ENCODE measurements at places on chromosomes 7 and 10.

GRCh38 chr7:28793381-28794085 lies 164.6 kb downstream of the TRIL start:
- no peak for DNase-seq

DNA sequence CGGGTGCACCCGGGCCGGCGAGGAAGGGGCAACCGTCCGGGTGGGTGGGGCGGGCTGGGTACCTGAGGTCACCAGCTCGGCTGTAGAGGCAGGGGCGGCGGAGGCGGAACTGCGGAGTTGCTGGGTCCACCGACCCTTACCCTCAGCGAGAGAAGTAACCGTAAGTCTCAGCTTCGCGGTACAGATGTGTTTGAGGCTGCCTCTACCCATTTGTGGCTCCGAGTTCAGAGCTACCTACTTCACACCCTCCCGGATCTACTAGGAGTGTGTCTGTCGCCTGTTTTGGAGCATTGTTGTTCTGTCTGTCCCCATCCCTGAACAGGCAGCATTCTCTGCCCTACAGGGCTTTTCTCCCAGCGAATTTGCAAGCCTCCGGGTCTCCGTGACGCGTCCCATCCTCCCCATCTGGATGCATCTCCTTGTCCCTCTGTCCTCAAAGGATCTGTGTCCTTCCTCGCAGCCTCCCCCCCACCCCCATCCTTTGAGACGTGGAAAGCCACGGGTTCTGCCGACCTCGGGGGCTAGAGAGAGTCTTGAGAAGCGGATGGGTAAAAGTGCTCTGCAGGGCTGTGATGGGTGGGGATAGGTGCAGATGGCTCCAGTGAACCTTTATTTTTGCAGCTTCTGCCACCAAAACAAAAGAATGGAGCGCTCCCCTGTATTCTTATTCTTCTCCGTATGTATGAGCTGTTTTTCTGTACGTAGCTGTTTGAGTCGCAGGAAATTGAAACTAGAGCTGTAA lies 757 bp downstream of the ANKIB1 start:
- no peak for DNase-seq

DNA sequence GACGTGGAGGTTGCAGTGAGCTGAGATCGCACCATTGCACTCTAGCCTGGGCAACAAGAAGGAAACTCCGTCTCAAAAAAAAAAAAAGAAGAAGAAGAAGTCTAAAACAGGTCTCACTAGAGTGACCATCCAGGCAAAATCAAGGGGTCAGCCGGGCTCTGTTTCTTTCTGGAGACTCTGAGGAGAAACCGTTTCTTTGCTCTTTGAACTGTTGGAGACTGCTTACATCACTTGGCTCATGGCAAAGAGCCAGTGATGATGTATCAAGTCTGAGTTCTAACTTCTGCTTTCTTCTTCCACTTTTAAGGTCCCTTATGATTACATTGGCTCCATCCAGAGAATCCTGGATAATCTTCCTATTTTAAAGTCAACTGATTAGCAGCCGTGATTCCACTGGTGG lies 306.8 kb downstream of the WDR11 start:
- no peak for DNase-seq

GRCh38 chr10:76086170-76086760 lies 654.8 kb downstream of the LRMDA start:
- no peak for DNase-seq

- DNase-seq: no peak
These were observed 24.4 kb downstream of the IPMK start for GRCh38 chr10:58243269-58243668.

DNA sequence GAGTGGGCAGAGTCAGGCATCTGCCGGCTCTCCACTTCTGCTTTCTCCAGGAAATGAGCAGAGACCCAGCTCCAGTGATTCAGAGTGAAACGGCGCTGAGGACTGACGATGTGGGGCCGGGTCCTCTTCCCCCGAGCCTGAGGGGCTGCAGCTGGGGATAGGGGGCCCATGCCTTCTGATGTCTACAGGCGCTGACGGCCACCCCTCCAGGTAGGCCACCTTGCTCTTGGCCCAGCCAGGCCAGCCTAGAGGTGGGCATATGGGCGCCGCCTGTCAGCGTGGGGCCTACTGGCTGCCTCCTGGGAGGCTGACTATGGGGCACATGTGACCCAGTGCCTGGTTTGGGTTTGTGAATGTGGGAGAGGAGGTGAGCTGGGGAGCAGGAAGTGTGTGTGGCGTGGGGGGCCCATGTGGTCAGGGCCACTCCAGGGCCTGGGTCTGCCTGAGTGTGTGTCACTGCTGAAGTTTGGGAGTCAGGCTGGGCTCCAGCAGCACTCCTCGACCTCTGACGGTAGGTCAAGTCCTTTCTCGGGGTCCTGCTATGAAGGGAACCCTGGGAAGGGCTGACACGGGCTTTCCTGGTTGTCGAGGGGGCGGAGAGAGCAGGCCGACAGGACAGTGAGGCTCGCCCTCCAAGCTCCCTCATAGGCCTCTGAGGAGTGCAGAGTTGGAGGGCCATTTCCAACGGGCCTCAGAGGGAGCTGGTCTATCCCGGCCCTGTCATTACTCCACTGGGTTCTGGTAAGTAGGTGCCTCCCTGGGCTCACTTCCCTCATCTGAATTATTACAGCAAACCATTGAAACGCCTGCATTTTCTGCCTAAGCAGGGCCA lies at the start of gene WDFY4:
WDFY4 (plus strand) TSS at position 82 of the 832 bp plus-strand sequence. CDS start 24,860 bp downstream, outside the sequence.
- no peak for DNase-seq

DNA sequence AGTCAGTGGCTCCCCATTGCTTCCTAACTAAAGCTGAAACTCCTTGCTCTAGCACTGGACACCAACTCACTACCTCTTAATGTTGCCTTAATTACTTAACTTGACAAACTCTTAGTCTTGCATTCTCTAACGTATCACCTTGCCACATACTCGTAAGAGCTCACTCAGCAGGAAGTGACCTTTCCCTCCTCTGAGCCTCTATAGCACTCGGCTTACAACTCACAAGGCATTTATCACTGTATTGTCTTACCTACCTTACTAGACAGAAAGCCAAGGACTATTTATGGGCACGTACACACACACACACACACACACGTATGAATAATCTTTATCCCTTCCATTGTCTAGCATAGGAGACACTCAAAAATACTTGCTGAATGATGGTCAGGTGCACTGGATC lies 21.2 kb downstream of the CEP41 start:
- DNase-seq: no peak

DNA sequence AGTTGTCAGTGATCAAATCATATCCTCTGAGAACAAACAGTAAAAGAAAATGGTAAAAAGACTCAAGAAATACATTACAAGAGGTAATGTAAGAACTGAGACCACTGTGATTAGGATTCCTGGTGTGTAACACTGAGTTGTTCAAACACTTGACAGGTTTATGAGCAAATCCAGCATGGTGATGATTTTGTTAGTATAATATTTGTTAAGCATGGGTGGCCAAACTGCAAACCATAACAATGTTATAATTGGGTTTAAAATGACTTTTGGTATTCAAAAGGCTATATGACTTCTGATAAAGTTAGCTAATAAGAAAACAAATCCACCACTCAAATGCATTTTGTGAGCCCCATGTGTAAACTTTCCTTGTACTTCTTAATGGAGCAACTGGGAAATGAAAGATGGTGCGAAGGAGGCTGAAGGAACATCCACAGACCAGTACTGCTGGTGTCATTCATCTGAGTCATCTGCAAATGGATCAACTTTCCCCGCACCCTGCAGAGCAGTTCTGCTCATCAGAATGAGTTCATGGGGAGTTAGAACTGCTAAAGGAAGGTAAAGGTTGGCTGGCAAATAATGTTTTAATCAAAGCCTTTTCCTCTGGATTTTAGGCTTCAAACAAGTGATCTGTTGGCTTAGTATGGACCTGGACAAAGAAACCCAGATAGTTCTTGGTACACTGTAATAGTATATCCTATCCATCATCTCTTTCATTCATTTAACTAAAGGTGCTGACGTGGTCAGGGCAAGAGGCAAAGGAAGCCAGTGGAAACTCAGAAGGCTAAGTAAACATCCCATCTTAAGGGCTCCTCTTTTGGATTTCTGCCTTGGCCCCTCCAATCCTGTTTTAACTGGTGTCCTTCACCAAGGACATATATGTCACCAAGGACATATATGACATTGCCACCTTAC lies 45.0 kb downstream of the AFAP1L2 start:
- DNase-seq: no peak
